Stimulated activated CD4-positive, alpha-beta T cell treated with anti-CD3 and anti-CD28 coated beads, Interleukin-15, amount 100 ng/mL, for 1 hour (primary cell): ENCODE measurements at places on chromosomes 1 and 21.

GRCh38 chr1:6347641-6348487 is 45.7 kb downstream of the ACOT7 start:
- peak; percentile 55 for DNase-seq

DNA sequence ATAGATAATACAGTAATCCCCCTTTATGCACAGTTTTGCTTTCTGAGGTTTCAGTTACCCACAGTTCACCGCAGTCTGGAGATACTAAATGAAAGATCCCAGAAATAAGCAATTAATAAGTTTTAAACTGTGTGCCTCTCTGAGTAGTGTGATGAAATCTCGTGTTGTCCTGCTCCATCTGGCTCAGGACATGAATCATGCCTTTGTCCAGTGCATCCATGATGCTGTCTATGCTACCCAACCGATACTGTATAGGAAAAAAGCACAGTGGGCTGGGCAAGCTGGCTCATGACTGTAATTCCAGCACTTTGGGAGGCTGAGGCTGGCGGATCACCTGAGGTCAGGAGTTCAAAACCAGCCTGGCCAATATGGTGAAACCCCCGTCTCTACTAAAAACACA is 85.0 kb upstream of the SLC2A1 start:
- no peak for DNase-seq

GRCh38 chr21:29299916-29300806 is 1.4 kb downstream of the BACH1 start:
- DNase-seq: no peak

- DNase-seq: no peak
Observed at GRCh38 chr1:67886076-67886475, 52.8 kb upstream of the GNG12 start.

DNA sequence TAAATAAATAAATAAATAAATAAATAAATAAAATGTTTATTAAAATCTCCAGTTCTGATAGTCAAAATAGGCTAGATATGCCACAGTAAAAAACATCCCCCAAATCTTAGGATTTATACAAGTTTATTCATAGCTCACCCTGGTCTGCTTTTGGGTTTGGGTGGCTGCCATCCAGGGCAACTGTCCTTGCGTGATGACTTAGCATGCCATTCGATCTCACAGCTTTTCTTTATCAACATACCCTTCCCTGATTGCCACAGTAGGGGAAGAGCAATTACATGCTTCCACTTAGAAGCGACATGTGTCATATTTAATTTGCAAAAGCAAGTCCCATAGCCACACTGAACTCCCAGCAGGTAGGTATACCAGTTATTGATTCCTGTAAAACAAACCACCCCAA is 52.7 kb downstream of the TEX35 start:
- DNase-seq: no peak

GRCh38 chr1:32984455-32985171 is 20.0 kb upstream of the RNF19B start:
- DNase-seq: no peak

- no peak for DNase-seq
Observed at GRCh38 chr1:19081218-19081893, 124.9 kb upstream of the IFFO2 start.

DNA sequence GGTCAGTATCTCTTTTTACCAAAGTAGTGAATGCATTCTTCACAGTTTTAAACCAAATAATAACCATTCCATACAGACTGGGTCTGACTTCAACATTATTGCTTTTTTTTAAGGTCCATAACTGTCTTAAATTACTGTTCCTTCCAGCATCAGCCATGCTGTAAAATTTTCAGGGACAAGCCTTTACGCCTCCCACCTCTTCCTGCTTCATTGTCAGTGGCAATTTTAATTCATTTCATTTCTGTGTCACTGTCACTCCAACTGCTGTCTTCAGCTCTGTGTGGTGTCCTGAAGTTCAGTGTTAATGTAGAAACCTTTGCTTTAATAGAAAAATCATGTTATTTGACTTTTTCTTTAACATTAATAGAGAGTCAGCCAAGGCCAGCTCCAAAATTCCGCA is 365.6 kb upstream of the PTBP2 start:
- DNase-seq: no peak

GRCh38 chr21:40057331-40057730 is 190.1 kb downstream of the PCP4 start:
- DNase-seq: no peak

GRCh38 chr1:59340411-59341307 is 43.8 kb downstream of the FGGY start:
- no peak for DNase-seq
